ENCODE measurements at places on chromosomes 12 and 14. TPM values are rescaled to one million over a fixed set of nuclear protein-coding genes. Genes with fewer than 3 reads are reported as not detected.

DNA sequence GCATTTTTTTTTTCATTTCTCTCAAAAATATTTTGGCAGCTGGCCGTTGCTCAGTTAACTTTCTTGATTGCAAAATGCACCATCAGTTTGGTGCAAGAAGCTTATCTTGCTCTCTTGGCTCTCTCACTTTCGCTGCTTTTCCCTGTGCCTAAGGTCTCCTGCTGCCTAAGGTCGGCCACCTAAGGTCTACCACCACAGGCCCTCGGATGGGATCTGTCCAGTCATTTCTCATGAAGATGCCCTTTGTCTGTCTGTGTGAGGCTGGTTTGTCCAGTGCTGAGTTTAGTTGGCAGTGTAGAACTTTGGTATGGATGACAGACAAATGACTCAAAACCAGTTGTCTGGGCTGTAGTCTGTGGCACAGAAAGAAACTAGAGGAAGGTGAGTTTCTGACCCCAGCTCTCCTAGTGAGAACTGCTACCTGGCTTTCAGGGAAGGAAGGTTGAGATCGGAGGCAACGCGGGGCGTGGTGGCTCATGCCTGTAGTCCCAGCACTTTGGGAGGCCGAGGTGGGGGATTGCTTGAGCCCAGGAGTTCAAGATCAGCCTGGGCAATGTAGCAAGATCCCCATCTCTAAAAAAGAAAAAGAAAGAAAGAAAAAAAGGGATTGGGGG is 2.6 kb downstream of the MLXIP start:
- DNase-seq: no peak

DNA sequence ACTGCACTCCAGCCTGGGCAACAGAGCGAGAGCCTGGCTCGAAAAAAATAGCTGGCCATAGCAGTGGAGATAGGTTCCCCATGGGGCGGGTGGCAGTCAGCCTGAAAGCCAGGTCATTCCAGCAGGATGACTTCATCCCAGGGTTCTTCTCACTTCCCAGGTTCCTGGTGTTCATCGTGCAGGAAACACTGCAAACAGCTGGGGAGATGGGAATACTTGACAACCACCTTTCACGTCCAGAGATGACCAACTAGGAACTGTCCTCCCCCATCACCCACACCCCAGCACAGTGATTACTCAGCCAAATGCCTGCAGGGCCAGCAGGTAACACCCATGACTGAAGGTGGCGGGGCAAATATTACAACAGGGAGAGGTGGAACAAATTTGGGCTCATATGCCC is 1.7 kb downstream of the VSIG10 start:
- DNase-seq: no peak

GRCh38 chr12:5745251-5745888 is 199.7 kb downstream of the ANO2 start:
- peak; percentile 22 for DNase-seq

GRCh38 chr14:87935081-87935828 is 57.7 kb downstream of the GALC start:
- no peak for DNase-seq

GRCh38 chr12:38898001-38898684 is 7.2 kb downstream of the CPNE8 start:
- DNase-seq: no peak

GRCh38 chr12:71214511-71215285 is 56.9 kb upstream of the TSPAN8 start:
- DNase-seq: no peak

DNA sequence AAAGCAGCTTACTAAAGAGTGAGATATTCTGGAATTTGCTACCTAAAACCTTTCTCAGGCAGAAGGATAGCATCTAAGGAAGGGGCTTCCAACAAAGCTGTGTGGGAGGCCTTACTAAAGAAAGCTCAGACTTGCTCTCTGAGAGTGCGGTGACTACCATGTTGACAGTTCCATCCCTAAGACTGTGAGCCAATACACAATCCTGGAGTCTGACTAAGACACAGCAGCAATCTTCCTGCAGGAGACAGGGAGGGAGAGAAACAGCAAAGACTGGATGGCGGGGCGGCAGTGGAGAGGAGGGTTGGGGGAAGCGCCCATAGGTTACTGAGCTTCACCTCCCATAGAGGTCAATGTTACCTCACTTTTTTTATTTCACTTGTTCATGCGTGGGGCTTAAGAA is 70.9 kb downstream of the KITLG start:
- DNase-seq: no peak

DNA sequence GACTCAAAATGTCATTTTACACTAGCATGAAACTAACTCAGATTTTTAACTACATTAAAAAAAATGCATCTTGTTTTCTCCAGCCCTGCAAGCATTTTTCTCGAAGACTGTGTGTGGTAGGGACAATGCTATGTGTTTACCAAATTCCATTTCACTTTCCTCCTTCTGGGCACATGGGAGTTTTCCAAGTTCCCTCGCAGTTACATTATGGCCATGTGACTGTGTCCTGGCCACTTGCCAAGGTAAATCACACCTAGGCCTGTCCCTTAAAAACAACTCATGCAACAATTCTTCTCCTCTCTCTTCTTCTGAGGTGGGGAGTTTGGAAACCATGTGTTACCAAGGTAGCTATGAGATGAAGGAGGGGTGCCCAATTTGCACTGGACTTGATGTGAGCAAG is 108.7 kb downstream of the SYT10 start:
- no peak for DNase-seq

- DNase-seq: no peak
These were observed 196.0 kb upstream of the EEA1 start for GRCh38 chr12:93125126-93125525.

GRCh38 chr14:99330316-99331240 is 58.6 kb upstream of the BCL11B start:
- DNase-seq: no peak

- no peak for DNase-seq
These were observed 165.5 kb upstream of the CCND2 start for GRCh38 chr12:4107911-4108697.

GRCh38 chr14:33524244-33524643 is 426.6 kb downstream of the EGLN3 start:
- DNase-seq: no peak

DNA sequence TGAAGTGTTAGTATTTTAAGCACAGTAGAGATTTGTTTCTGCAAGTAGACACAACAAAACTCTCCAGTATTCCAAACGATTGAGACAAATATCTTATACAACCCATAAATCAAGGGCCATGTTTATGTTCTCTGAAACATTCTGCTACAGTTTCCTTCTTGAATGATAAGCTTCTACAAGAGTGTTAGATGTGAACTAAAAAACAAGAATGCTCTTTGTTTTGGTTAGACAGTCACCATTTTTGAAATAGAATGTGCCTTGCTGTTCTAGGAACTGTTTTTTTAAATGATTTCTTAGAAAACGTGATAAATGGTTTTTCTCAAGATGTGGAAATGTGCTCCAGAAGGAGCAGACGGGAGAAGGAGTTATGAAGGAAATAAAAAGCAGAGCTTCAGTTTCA is 1656.3 kb upstream of the FLRT2 start:
- no peak for DNase-seq

DNA sequence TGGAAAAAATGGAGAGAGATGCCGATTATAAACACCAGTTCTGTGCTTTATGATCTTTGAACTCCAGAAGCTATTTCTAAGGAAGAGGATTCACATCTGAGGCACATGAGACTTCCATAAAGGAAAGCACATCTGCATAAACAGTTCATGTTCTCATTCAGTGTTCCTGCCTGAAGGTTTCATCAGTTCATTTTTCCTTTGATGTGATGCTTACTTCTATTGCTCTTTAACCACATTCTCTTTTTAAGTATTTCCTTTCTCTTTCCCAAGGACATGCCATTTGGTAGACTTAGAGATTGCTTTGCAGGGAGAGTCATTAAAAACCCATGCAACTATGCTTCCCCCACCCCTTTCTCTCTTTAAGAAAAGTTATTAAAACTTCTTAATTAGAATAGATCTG is 387.0 kb upstream of the FLRT2 start:
- no peak for DNase-seq

- DNase-seq: no peak
These were observed 93.4 kb upstream of the TMEM233 start for GRCh38 chr12:119500209-119500608.

DNA sequence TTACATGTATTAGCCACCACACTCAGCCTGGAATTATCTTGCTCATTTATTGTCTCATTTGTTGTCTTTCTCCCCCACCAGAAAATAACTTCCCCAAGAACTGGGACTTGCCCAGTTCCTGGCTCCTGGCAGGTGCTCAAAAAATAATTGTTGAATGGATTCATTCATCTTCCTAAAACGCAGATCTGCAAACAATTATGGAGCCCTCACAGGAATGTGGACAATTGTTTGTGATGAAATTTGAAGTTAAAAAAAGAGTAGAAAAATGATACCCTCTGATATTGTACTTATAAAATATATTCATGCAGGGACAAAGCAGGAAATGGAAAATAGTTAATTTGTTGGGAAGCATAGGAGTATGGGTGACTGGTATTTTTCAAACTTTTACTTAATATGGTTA is 60.7 kb upstream of the MAP1LC3B2 start:
- no peak for DNase-seq

GRCh38 chr12:32454075-32454474 is 54.7 kb downstream of the FGD4 start:
- no peak for DNase-seq

DNA sequence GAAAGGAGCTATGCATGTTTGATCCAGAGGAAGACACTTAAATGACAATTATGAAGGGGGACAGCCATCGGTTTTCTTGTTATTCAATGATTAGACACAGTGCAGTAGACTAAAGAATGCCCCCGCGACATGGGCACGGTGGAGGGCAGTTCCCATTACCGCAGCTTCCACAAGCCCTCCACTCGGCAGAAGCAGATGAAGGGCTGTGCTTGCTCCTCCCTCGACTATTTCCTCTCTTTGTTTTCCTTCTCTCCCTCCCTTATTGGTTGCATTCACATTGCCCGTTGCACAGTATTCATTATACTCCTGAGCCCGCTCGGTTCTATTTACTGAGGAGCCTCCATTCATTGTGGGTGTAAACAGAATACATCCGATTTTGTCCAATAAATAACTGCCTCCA is 138.8 kb upstream of the RASSF8 start:
- no peak for DNase-seq

- peak; percentile 19 for DNase-seq
These were observed 9.2 kb downstream of the EXOC3L4 start for GRCh38 chr14:103103461-103104388.

DNA sequence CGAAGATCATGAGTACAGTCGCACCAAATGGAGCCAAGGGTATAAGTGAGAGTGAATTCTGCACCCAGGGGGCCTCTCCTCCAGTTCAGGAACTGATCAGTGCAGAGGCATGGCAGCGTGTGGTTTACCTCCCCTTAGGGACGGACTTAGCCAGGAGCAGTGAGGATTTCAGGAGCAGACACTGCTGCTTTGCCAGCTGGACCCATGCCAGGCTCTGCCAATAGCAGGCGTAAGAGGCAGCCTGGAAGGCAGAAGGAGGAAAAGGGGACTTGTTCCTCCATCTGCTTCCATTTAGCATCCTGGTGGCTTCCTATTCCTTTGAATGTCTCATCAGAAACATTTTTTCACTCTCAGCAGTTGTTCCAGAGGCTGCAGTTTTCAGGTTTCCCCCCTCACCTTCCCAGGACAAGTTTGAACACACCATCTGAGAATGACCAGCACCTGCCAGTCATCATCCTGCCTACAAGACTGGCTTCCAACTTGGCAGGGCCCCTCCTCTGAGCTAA is 137.0 kb upstream of the LMNTD1 start:
- no peak for DNase-seq

DNA sequence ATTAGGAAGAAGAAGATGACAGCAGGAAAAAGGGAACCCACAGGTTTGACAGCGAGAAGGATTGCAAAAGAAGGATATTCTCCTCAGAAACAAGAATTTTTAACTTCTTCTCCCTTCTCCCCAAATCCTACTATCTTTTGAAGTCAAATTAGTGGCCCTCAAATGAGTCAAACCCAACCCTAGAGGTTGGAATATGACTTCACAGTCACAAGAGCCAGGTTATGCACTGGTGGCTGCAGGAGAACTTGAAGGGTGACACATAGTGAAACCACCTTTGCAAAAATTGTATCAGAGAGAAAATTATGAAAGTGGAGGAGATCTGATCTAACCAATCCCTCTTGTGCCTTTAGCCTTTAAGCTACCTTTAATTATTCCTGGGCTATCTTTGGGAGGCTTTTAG is 386.2 kb upstream of the CCDC196 start:
- no peak for DNase-seq

DNA sequence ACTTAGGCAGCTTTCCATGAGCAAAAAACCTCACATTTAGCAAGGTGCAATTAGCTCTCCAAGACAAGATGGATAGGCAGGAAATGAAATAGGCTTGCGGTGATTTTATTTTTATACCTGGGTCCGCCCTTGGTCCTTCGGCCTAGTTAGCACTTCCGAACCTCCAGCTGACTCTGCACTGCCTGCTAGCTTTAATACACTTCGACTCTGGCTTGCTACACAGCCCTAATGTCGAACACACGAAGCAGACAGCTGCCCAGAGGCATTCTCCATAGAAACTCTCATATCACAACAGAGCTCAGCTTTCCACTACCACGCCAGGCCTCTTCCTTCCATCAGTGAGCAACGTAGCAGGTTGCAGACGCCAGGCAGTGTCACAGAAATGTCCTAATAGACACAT is 688.0 kb downstream of the VRK1 start:
- DNase-seq: no peak

DNA sequence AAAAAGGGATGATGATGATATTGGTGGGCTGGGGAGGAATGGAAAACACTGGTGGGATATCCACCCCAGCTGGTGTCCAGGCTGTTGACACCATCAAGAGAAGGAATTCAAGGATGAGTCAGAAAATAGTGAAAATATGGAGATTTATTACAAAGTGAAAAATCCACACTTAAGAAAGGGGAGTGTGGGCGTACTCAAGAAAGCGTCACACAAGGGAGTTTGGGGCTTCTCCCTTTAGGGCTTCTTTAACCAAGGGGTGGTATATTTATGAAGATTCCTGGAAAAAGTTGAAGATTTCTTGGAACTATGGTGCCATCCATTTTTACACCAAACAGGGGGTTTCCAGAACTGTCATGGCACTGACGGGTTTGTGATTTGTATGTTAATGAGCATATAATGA is 63.1 kb upstream of the ARID2 start:
- DNase-seq: no peak

DNA sequence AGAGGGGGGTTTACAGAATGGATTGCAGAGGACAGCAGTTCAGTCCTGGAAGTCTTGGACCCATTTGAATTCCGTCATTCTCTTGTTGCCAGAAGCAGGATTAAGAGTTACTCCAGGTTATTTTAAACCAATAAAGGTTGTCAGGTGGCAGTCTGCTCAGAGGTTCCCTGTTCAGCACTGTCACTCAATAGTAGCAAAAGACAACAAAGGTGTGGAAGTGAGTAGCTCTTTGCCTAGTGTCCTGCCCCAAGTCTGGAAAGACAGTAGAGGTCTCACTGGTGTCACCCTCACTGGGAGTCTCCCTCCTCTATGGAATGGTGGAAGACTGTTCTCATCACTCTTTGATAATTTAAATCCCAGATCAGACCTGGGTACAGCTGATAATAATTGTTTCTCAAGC is 73.4 kb upstream of the PLEKHG3 start:
- no peak for DNase-seq

- no peak for DNase-seq
These were observed 46.1 kb upstream of the DLK1 start for GRCh38 chr14:100680439-100681051.

The CLECL1 gene
- 0.64 TPM for total RNA-seq

The CCDC175 gene
- not detected for total RNA-seq

The KLHL33 gene
- total RNA-seq: 0.97 TPM

The CAND1 gene
- 118 TPM for total RNA-seq

The DCN gene
- total RNA-seq: 0.90 TPM

The RASSF8 gene
- 1.3 TPM for total RNA-seq

The DNAJC22 gene
- not detected for total RNA-seq

The APOF gene
- not detected for total RNA-seq

The NTF3 gene
- not detected for total RNA-seq

The TROAP gene
- total RNA-seq: 0.58 TPM

The CLEC9A gene
- not detected for total RNA-seq
